ENCODE measurements at places on chromosomes 4 and X.

DNA sequence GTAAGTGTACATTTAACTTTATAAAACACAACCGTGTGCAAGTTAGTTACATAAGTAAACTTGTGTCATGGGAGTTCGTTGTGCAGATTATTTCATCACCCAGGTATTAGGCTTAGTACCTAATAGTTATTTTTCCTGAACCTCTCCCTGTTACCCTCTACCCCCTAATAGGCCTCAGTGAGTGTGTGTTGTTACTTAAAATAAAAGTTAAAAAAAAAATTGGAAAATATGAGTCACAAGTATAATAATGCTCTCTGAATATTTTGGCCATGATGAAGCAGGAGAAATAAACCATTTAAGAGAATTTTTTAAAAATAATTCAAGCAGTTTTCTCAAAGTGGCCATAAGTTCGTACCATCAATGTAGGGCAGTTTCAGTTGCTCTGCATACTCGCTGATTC is 105.1 kb upstream of the GRID2 start:
- DNase-seq: no peak

DNA sequence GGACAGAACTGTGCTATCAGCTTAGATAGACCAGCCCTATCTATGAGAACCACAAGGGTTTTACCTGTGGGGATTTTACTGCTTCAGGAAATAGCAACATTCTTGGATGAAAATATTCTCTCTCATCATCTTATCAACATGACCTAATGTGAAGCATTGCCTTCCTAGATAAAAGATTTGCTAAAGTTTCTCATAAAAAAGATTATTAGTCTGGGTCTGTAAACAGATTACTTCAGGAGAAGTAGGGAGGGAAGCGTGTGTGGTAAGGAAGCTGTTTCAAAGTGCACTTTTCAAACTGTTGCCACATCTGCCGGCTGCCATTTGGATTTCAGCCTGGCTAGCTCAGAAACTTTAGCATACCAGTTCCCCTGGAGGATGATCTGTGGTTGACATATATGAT is at the start of gene NOX1:
Gene NOX1 (minus strand): TSS at position 35 of the 400 bp plus-strand sequence. CDS start 220 bp downstream, outside the sequence.
- DNase-seq: no peak

DNA sequence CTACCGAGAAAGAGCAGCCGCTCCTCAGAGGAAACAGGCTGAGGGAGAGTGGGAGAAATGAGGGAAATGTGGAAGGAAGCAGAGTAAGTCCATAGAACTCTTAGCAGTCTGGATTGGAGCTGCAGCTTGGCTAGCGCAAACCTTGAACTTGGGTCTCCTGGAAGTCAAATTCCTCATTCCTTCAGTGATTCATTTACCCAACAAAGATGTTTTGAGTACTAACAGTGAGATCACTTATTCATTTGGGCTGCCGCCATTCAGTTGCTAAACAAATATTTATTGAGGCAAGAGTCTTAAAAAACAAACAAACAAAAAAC is 51.5 kb downstream of the SEL1L3 start:
- DNase-seq: no peak

GRCh38 chrX:150899191-150899757 is 806 bp upstream of the CD99L2 start:
- DNase-seq: peak; percentile 36

DNA sequence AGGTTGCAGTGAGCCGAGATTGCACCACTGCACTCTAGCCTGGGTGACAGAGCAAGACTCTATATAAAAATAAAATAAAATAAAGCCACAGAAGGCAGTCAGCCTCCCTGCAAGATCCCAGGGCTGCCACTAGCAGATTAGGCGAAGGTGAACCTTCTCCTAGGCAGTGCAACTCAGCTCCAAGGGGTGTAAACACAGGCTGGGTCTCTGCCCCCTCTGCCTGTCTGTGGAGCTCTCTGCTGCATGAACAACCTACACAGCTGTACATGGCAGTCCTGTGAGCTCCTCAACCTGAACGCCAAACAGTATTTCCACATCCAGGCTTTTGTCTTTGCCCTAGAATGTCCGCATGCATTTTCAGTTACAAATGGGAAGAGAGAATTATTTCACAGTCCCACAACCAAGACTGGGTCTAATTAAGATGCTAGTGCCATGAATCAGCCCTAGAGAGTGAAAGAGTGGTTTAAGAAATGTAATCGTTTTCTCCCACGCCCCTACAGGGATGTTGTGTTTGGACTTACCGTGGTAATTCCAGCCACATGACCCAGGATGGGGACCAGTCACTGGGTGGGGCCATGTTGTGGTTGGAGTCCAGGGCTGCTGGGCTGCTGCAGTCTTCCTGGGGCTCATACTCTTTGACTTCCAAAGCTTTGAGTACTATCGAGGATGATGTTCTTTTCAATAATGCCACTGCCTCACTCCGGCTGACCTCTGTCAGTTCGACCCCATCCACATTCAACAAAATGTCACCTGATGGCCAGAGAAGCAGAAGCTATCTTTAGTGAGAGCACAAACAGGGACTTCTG is 99.0 kb downstream of the FIP1L1 start:
- DNase-seq: no peak

DNA sequence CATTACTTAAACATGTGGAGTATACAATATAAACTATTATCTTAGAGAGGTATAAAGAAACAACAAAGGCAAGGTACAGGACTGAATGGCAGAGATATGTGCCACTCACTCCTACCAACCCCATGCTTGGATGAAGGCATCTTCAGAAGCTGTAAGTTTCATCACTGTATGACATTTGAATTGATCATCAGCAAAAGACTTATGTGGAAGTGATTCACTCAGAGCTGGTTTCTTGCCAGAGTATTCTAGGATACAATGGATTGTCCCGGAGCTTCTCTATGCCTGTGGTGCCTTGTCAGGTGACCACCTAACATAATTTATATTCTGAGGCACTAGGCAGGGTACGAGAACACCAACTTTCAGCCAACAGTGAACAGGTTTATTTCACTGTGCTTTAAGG is 392.2 kb downstream of the PPP1R2C start:
- no peak for DNase-seq

- DNase-seq: peak; percentile 60
These were observed 1.1 kb upstream of the CHIC2 start for GRCh38 chr4:54065282-54066087.

DNA sequence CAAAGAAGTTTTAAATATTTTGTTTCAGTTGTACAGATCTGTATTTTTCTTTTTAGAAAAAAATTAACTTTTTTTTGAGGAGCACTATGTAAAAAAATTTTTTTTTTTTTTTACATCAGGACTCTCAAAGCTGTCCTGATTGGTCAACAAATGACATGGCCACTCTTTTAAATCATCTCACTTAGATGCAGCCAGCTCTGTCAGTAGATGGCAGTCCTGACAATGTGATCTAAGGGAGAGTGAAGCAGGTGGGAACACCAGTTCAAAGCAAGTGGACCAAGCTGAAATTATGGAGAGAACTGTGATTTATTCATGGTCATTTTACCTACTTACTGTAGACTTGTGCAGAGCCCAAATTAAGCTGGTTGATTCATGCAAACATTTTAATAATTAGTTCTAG is 174.7 kb upstream of the GPRIN3 start:
- DNase-seq: peak; percentile 57

DNA sequence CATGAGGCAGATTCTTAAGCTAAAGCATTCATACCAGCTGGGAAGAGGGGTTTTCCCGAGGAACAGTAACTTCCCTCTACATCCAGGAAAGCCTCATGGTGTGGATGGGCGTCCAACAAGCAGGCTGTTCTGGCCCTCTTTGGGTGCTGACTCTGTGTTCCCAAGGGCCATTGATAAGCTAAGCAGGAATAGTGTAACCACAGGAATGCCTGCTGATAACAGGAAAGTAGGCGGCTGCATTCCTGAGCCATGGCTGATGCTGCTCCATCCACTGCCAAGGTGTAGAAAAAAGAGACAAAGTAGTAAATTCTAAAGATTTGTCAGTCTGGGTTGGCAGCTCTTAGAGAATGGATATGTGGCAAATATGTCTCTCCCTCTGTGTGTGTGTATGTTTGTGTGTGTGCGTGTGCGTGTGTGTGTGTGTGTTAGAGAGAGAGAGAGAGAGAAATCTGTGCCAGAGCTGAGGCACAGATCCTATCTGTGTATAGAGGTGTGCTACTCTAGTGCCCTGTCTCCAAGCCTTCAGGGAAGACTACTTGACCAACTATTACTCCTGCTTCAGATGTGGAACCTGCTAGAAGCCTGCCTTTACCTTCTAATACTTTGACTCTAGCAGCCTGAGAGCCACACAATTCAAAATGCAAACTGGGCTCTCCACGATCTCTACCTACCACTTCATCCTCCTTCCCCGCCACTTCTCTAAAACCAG is 353.1 kb upstream of the NR3C2 start:
- DNase-seq: no peak

DNA sequence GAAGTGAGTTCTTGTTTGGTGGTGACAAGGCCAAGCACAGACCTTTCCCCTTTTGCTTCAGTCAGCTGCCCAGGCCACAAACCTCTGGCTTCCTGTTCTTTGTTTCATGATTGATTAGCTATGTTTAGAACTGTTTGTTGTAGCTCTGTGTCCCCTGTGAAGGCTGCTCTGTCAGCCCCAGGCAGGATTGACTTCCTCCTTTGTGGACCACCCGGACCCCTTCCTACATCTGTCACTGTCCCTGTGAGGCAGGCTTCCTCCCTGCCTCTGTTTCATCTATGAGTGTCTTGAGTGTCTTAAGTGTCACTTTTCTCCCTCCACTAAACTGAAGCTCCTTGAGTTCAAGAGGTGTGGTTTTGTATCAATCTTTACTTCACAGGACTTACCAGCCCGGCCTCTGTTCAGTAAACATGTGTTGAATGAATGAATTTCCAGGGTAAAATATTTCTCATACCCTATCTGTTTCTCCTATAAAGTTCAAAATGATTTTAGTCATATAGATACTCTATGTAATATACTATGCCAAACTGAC is 83.5 kb downstream of the ZNF674 start:
- DNase-seq: no peak

GRCh38 chr4:10694151-10694827 is 9.7 kb upstream of the CLNK start:
- no peak for DNase-seq

- DNase-seq: no peak
These were observed 717.9 kb downstream of the ARAP2 start for GRCh38 chr4:35526456-35526855.

DNA sequence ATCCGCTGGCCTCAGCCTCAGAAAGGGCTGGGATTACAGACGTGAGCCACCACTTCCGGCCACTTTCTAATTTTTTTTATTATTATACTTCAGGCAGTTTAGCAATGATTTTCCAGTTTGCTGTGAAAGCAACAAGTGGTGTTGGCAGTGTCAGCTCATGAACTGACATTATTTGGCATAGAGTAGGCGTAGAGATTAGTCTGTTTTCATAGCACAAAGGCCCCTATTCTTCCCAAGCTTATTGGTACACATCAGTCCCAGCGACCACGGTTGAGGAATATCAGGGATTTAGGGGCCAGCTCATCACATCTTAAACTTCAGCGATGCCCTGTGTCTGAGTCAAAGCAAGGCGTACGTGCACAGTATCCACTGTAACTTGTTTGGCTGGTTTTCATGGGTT is 53.0 kb upstream of the RASSF6 start:
- no peak for DNase-seq

DNA sequence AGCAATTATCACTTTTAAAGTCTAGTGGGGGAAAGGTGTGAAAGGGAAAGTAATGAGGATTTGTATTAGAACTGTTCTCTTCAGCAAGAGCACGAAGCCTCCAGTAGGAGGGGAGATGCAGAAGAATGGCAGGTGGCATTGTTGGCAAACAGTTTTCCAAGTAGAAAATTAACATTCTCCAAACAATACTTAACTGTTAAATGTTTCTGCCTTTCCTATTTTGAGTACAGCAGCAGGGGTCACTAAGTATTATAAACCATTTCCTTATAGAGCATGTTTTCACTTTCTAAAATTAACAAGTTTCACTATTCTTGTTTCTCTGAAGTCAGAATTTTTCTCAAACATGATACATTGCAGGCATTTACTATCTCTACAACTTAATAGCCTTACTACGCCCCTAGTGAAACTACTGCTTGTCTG is 58.7 kb downstream of the LEF1 start:
- DNase-seq: no peak

DNA sequence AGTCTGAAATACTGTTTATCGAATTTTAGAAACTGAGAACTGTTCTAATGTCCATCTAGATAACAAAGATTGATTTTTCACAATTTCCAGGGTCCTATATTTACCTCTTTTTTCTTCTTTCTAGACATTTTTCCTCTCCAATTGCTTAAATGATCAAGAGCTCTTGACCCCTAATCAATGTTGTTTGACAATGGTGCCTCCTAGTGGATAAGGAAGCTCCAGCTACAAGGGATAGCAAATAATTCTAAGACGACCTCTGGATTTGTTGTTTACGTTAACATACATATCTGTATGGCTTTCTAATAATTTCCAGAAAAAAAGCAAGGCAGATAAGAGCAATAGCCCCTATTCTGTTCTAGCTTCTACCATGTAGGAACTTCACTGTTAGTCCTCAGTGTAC is 35.8 kb downstream of the GPR82 start:
- peak; percentile 55 for DNase-seq

GRCh38 chrX:82218361-82218760 is 1016.5 kb downstream of the SH3BGRL start:
- DNase-seq: peak; percentile 38

DNA sequence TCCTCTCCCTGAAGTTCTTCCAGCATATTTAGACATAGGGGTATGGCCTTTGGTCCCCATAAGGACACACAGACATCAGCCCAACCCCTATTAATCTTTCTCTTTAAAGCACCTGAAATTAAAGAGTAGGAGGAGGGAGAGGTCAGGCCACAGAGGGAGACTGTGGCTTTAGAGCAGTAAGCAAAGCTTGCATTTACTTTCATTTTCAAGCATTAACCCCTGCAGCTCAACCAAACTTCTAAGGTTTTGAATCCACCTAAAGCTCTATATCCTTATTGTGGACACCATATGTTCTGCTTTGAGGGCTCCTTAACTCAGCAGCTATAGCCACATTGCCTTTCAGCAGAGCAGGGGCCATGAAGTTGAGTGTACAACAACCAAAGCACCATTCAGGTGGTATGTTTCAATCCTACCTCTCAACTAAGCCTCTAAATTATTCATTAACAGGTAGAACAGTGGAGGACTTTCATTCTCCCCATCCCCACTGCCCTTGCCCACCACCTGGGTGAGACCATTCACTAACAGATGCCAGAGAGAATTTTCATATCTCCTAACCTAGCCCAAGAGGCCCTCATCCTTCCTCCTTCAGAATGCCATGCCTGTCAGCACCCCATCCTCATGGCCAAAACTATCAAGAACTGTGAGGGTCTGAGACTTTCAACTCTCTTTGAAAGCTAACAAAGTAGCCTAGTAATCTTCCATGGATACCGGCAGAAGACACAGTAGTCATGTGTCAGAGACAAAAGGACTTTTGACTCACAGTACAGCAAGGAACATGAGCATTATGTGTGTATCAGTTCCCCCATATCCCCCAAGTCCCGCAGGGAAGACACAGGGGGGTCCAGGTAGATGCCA is 20.8 kb downstream of the LIN54 start:
- DNase-seq: no peak

GRCh38 chrX:358651-359143 is 28.0 kb downstream of the PPP2R3B start:
- DNase-seq: no peak

DNA sequence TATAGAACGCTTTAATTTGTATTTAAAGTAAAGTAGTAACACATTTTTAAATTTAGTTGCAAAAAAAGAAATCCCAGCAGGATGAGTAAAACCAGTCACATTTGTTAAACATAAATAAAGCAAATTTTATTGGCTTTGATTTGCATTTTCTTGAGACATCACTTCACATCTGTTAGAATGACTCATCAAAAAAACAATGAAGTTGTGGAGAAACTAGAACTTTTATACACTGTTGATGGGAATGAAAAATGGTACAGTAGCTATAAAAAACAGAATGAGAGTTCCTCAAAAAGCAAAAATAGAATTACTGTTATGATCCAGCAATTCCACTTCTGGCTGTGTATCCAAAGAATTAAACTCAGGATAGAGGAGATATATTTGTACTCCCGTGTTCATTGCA is 454.0 kb upstream of the KLHL4 start:
- DNase-seq: no peak
